Activated CD4-positive, alpha-beta T cell treated with anti-CD3 and anti-CD28 coated beads, Interleukin-2, Interleukin-4, amounts not matched to agents 100 ng/mL and 50 ng/mL, durations not matched to agents 16 hours and 8 hours (primary cell): ENCODE measurements at places on chromosomes 6 and 20.

- DNase-seq: no peak
Measured at GRCh38 chr20:21161926-21162325, 36.0 kb downstream of the KIZ start.

DNA sequence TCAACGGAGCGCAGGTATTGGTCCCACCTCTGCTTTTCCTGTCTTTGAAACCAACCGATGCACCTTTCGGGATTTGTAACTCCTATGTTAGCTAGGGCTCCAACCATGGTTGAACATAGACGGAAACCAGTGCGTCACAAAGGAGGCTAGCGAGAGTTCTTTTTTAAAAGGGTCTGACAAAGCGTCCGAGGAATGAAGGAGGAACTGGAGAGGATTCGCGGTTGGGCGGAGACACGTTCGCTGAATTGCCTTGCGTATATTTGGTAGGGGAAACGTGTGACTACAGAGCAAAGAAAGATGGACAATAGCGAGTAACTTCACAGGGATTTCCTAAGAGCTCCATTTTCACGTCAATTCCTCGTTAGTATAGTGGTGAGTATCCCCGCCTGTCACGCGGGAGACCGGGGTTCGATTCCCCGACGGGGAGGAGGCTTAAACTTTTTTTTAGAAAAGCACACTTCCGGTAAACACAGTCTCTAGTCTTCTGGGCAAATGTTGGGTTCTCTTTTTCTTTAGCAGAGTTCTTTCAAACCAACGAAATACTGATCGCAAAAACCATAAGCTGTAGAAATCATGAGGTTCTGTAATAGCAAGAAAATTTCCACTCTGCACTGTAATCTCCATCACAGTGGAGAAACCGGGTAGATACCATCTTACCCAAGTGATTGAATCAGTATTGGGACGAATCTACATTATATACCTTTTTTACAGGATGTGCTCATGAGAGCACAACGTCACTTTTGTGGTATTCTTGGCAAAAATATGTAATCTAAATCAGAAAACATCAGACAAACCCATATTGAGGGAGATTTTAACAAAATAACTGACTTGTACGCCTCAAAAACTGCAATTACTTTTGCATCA is 6.6 kb upstream of the ZNF184 start:
- peak; percentile 88 for DNase-seq

- no peak for DNase-seq
Measured at GRCh38 chr6:169406804-169407203, 153.2 kb upstream of the THBS2 start.

DNA sequence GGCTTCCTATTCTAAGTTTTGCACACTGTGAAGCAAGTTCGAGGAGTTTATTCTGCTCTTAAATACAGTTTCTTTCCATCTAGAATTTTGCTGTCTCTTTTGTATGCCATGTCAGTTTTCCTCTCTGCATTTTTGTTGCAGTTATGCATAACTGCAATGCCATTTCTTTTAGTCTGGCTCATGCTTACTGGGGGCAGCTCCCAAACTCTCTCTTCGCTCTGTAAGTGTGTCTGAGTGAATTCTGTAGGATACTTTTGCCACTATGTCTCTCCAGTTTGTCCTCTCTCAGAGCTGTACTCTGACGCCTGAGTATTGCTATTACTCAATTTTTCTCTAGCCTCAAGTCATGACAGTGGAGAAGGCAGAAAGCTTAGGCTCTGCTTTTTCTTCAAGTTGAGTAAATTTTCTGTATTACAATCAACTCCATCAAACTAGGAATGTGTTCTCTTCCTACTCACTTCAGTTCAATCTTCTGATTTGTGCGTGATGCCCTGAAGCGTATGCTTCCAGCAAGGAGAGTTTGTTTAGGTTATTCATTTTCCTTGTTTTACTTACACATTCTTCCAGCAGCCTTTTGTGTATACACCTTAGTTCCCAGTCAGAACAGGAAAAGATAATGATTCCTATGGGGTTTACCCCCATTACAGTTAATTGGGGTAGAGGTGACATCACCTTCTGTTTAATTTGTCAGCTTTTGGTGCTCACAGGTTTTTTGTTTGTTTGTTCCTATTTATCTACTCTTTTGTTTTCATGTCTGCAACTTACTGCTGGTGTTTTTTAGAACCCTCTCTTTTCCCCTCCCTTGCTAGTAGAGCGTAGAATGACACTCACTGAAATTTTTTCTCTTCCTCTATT is 430.9 kb downstream of the BCKDHB start:
- no peak for DNase-seq

DNA sequence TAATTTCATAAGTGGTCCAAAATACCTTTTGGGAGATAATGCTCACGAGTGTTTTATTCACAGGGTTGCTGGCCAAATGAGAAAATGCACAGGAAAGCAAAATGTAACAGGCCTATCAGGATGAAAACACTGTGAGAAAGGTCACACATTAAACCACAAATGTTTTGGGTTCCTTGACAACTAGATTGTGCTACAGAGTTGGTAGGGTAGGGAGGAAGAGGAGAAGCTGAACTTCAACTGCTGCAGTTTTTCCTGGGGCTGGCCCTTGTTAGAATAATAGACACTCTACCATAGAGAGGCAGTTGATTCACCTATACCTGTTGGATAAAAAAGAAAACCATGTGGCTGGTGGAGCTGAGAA is 28.1 kb upstream of the PAQR8 start:
- peak; percentile 20 for DNase-seq

GRCh38 chr20:58512808-58513552 is 2.2 kb downstream of the APCDD1L start:
- DNase-seq: no peak

- no peak for DNase-seq
Measured at GRCh38 chr6:67630146-67630545, 1004.9 kb upstream of the ADGRB3 start.

- DNase-seq: no peak
Measured at GRCh38 chr6:166758136-166758704, 131.2 kb upstream of the RPS6KA2 start.

DNA sequence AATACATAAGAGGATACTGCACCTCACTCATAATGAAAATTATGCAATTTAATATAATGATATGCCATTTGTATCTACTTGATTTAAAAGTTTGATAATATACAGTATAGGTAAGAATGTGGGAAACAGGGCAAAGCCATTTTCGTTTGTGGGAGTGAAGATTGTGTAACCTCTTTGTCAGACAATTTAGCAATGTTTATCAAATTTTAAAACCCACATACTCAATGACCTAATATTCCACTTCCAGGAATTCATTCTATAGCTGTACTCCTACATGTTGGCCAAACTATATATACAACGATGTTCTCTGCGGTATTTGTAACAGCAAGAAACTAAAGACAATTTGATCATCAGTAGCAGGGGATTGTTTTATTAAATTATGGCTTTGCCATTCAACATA is 17.8 kb upstream of the FKBP5 start:
- no peak for DNase-seq

GRCh38 chr6:7979831-7980230 is 69.2 kb upstream of the TXNDC5 start:
- no peak for DNase-seq

GRCh38 chr20:54347166-54347833 is 128.1 kb upstream of the DOK5 start:
- DNase-seq: no peak

DNA sequence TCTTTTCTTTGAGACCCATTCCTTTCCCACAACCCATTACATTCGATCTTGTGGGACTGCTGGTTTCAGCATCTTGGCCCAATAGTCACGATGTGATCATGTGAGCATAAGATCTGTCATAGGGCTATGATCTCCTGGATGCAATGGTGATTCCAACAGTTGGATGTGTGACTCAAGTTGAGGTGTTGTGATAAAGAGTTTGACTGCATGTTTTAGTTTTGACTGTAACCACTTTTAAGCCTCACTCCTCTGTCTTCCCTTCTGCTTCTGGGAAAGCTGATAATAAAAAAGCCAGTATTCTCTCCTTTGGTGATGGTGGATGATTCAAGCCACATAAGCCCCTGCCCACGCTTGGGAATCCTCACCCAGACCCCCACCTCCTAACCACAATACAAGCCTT is 117.0 kb upstream of the ASCC3 start:
- no peak for DNase-seq

DNA sequence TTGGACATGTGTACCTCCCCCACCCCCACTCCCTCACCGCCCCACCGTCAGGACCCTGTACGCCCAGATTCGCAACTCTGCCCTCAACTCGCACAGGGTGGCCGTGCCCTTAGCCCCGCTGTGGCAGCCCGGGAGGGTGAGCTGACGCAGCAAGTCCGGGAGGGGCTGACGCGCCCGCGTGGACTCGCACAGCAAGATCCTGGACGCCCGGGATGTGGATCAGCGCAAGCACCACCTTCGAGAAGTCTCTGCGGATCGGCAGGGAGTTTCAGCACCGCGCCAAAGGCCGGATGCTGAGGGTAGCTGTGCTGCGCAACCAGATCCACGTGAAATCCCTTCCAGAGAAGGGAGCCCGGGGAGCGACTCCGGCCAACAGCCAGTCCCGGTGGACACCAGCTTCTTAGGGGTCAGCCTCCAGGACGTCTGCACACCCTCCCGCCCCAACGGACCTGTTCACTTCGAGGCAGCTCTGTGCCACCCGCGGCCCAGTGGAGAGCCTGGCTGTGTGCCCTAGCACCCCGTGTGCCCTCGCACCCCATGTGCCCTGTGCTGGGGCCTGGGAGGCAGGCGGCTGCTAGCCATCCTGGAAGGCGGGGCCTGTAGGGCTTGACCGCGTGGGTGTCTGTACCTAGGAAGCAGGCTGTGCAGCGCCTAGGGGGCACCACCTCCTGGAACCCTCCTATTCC is 6.7 kb upstream of the GJA10 start:
- no peak for DNase-seq

- DNase-seq: peak; percentile 97
Measured at GRCh38 chr6:53348371-53349208, at the start of gene ELOVL5. Gene ELOVL5, minus strand, starts transcription at chr6:53348950. Its CDS starts 53,251 bp downstream, at chr6:53295699.

DNA sequence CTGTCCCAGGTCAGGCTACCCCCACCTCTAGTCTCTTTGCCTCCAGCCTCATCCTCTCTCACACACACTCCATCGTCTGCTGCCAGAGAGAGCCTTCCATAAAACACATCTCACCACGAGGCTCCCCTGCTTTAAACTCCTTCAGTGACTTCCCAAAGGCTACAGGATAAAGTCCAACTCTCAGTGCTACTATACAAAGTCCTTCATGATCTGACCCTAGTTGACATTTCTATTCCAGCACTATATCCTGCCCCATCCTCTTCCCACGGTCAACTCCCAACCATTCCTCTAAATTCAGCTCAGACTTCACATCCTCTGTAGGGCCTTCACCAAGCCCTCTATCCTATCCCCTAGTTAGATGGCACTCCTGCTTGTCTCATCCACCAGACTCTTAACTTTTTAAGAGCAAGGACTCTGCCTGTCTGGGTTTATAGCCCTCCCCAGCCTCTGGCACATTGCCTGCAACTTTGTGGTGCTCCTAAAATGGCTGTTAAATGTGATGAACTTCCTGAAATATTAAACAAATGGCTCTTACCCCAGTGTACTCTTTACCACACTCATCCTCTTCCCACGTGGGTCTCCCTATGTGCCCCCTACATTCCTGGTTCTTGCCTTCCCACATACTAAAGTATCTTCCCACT is 36.1 kb downstream of the KIF16B start:
- no peak for DNase-seq

DNA sequence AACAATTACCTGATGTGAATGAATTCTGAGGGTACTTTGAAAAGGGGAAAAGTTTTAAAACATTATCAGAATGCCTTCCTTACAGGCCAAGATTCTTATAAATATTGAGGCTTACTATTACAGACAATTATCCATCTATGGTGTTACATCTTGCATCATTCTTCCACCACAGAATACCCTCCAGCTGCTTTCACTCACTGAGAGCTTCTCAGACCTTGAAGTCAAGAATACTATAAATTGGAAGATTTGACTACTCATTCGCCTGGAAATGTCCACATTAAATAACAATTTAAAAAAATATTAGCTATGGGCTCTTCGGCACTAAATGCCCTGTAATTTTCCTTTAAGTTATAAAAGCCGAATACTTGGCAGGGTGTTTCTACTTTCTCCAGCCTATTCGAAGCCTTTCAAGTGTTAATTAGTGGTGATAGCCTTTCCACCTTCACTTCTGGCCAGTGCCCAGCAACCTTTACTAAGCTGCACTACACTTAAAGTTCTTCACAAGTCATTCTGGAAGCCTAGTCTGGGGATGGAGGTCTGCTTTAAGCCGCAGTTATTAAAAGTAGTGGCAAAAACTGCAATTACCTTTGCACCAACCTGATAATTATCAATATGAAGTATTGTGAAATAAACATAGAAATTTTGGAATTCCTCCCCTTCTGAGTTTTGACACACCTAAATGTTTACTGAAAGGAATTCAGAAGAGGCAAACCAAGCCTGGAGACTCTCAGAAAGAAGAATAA is 100.9 kb downstream of the BMP5 start:
- DNase-seq: no peak

DNA sequence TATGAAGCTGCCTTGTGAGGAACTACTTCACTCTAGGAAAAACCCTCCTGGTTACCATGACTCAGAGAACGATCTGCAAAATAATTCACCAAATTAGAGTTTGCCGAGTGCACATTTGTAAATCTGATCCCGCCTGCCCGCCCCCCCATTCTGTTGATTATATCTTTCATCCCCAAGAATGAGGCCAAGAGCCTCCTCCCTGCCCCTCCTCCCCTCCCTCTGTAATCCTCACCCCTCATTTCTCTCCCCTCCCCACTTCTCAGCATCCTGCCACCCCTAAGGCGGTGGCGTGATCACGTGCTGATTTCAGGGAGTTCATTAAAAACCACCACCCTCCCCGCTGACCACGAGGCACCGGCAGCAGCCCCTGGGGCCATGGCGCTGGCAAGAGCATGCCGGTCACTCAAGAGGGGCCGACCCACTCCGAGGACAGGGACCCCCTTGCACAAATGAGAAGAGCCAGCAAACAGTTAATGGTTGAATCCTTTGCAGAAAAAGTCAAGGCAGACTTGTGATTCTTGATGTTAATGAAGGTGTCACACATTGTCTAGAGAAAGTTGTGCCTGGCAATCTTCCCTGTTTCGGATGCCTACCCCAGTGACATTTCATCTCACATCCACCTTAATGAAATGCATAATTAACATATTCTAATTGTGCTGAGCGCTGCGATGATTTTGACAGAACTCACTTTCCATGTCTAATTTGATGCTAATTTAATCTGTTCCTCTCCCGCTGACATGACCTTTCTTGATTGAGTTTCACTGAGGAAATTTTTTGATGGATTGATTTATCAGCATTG is 247.9 kb downstream of the ZNF217 start:
- no peak for DNase-seq

- no peak for DNase-seq
Measured at GRCh38 chr20:37816726-37817125, 86.2 kb upstream of the VSTM2L start.

- no peak for DNase-seq
Measured at GRCh38 chr20:35892871-35893270, 61.4 kb downstream of the SCAND1 start.

GRCh38 chr20:17762873-17763557 is 63.2 kb downstream of the BANF2 start:
- no peak for DNase-seq

GRCh38 chr6:151443454-151443853 is 8.5 kb downstream of the RMND1 start:
- DNase-seq: no peak

GRCh38 chr6:145017516-145017915 is 717.8 kb downstream of the EPM2A start:
- DNase-seq: peak; percentile 27

GRCh38 chr6:89281779-89282246 is 33.3 kb downstream of the GABRR2 start:
- DNase-seq: peak; percentile 44
